ENCODE measurements at places on chromosomes 6 and 20.
A peak's percentile ranks its signal among the peaks of the same experiment; 100 is the strongest.

- DNase-seq, result no peak
Measured at GRCh38 chr6:71222671-71223070, 65.9 kb upstream of the OGFRL1 start.

DNA sequence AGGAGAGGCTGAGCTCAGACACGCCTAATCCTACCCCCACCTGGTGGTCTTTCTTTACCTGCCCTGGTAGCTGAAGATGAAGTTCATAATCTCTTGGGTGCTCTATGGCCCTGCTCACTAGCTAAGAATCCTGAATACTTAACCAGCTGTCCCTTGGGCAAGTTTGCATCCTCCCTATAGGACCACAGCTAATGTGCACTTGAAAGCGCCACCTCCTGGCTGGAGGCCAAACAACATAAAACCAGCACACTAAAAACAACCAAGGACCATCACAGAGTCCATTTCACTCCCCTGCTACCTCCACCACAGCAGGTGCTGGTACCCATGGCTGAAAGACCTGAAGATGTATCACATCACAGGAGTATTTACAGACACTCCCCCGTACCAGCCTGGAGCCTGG is 155.5 kb upstream of the SLC24A3 start:
- no peak for DNase-seq

GRCh38 chr6:9126878-9127560 is 691.7 kb upstream of the SLC35B3 start:
- no peak for DNase-seq

GRCh38 chr6:145863988-145864616 is 49.5 kb upstream of the FBXO30 start:
- no peak for DNase-seq

GRCh38 chr6:87575423-87575822 is 14.4 kb downstream of the RARS2 start:
- no peak for DNase-seq

DNA sequence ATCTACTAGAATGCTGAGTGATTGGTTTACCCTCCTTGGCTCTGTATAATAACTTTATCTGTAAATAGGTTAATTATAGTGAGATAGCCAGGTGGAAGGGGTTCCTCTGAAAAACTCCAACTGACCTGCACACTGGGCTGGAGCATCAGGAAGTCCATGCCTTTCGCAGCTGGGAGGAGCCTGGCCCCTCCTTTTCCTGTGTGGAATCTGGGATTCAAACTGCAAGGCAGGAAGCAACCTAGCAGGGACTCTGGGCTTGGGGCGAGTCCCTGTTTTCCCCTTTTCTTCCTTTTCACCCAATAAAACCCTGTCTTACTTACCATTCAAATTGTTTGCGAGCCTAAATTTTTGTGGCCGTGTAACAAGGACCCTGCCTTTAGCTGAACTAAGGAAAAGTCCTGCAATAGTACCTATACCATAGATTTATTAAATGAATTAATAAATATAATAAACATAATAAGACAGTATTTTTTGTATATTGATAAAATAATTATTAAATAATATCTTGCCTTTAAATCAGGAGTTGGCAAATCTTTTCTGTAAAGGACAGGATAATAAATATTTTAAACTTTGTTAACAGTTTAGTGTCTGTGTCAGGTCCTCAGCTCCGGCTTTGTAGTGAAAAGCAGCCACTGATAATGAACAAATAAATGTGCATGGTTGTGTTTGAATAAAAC is 406.2 kb upstream of the MMS22L start:
- no peak for DNase-seq

DNA sequence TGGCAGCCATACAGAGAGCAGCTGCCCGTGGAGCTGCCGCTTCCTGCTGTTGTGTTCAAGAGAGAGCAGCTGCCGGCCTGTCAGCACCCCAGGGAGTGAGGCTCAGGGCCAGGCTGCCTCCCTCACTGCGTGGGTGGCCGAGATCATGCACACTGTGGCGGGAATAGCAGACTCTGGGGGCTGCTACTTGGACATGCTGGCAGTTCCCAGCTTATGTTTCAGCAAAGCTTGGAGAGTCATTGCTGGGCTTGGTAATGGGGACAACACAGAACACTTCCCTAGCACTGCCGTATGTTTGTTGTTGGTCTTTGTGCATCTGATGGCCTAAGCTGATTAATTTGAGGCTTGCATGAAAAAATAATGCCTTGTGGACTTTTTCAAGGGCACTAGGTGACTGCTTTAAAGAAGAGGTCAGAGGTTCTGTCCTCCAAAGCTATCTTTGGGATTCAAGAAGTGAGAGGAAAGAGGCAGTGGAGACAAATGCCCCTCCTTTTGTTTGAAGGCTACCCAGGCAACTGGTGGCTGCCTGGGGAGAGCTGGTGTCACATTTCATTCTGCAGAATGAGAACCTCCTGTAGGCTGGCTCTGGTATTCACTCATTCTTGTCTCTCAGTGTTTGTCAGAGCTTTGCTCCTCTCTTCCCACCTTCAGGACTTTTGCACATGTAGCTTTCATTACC is 18.8 kb downstream of the MRAP2 start:
- DNase-seq, result no peak

DNA sequence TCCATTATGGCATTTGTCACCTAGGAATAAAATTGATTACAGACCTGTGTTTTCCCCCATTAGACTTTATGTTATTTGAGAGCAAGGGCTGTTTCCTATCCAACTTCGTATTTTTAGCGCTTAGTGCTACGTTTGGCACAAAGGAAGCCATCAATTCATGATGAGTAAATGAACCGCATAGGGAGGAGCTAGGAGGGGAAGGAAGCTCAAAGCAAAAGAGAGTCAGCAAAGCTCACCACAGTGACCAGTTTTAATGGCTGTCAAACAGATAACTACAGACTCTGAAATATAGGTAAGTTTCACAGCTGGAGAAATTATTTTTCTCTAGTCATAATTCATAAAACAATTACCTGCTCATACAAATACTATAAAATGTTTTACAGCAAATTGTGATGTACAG is 6.9 kb upstream of the SAMD3 start:
- DNase-seq, result no peak

DNA sequence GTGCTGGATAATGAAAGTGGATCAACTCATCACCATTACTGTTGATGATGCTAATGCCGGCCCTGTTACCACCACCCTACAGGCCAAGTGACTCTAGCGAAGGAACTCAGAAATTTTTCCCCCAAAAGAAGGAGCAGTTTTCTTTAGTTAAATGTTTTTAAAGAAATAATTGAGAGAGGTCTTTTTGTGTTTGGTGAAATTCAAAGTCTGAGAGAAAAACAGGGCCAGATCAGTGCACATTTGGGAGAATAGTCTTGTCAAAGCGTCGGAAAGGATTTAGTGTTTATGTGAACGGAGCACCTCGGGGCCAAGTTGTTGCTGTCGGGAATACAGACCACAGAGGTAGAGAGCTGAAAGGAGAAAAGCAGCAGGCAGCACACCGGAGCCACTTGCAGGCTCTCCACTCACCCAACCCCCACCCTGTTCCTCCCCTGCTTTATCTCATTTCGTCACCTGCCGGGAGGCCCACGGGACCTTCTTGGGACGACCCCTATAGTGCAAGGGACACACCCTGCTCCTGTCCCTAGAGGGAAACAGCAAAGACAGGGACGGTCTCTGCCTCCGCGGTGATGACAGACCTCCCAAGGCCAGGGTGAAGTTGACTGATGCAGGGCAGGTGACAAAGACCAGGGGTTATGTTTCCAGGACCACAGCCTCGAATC is 6.8 kb downstream of the TFAP2B start:
- no peak for DNase-seq

DNA sequence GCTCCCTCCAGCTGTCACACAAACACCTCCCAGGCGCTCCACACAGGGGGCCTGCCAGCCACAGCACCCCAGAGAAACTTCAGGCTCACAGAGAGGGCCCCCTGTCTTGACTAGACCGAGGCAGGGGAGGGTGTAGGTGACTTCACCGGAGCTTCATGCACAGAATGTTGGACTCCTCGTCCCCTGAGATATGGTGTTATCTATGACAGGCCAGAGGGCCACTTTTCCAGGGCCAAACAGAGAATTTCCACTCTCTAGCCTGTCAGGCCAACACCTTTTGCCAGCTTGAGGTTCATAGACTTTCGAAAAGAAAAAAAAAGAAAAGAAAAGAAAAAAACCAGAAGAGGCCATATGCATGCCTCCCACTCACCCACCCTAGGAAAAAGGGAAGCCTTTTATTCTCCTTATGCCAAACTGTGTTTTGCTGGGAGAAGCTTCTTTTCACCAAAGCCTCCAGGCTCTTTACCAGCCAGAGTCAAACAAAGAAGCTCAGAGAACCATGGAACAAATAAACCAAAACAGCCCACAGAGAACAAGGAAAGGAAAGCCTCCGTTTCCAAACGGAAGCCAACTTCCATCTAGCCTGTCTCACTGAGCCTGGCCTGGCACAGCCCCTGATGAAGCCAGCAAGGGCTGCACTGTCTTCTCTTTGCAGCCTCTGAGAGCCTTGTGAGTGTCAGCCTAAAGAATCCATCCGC is 313.2 kb upstream of the JARID2 start:
- no peak for DNase-seq

- DNase-seq, result no peak
Measured at GRCh38 chr6:70563530-70563929, 3.2 kb upstream of the SDHAF4 start.

GRCh38 chr6:139355172-139355571 is 19.3 kb downstream of the CITED2 start:
- no peak for DNase-seq

GRCh38 chr6:28977341-28978132 is 27.6 kb downstream of the ZNF311 start:
- peak; percentile 19 for DNase-seq

DNA sequence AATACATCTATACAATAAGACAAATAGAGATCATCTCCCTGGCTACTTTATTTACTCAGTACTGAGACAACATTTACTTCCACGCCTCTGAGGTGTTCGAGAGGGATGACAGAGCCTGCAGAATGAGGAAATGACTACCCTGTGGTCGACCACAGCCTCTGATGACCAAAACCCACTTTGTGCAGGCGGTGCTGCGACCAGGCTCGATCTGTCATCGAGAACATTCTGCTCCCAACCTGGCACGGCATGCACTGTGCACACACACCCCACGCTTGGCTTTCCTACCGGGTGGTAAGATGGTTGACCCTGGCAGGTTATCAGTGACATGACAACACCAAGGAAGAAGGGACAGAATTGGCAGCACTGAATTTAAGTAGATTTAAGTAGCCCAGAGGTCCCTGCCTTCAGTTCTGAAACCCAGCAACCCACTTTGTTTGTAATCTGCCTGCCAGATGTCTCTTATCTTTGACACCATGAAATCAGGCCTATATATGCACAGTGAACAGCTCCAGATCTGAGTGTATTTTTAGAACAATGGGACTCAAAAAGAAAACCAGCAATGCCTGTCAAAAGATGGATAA is 42.6 kb downstream of the TTI1 start:
- peak; percentile 61 for DNase-seq

GRCh38 chr6:35385457-35386202 is 43.3 kb downstream of the PPARD start:
- DNase-seq, result no peak

- no peak for DNase-seq
Measured at GRCh38 chr6:129516787-129517186, 193.2 kb downstream of the ARHGAP18 start.

DNA sequence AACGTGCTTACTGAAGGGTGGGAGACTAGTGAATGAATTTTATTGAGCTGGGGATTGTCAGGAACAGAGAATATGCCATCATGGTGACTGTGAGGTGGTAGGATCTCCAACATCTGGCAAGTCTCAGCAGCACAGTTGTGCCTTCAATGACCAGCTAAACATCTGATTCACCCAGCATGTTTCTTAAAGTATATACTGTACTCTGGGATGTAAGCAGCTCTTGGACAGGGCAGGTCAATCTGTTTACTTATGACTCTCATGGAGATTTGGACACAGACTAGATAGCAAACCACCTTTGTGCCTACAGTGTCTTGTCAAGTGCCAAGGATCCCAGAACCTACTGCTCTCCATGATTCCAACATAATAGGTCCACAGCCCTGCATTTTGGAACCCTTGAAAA is 801.0 kb upstream of the CITED2 start:
- no peak for DNase-seq

- no peak for DNase-seq
Measured at GRCh38 chr6:10230531-10230930, 184.3 kb downstream of the TFAP2A start.

GRCh38 chr20:35290186-35290886 is 1.9 kb downstream of the FAM83C start:
- no peak for DNase-seq

DNA sequence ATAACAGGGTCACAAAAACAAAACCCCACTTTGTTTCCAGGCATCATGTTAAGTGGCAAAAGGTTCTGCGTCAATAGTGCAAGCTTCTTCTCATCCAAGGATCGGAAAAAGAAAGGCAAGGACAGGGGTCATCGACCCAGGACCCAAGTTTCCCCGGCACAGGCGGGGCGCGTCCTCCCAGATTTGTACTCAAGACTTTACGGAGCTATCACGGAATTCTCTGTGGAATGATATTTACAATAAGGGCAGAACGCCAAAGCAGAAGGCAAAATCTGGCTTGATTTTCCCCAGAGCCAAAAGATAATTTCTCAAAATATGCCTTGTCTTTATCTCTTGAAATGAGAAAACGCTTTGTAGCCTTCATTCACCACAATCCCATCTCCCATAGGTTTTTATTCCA is 25.5 kb downstream of the PDE10A start:
- DNase-seq, result no peak

- DNase-seq, result no peak
Measured at GRCh38 chr6:34919651-34920050, 30.6 kb downstream of the ANKS1A start.

GRCh38 chr20:49601153-49601924 is 33.4 kb upstream of the PTGIS start:
- no peak for DNase-seq

DNA sequence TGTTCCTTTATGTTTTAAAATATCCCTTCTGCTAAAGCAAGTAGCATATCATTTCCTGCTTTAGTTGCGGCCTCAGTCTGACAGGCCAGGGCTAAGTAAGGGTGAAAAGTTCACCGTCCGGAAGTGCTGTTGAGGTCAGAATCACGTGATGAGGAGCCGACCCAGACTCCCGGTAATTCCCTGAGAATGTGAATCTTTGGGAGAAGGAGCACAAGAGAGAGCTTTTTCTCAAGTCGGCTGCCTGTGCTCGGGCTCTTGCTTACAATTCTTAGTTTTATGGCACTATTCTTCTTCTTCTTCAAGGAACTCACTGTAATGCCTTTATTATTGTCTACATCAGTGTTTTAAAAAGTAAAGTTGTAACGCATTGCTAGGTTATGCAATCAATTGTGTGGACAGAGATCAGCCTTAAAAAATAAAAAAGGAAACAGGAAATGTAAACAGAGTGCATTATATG is 309.3 kb downstream of the PRL start:
- DNase-seq, result no peak

- DNase-seq, result peak; percentile 44
Measured at GRCh38 chr6:6008648-6009421, 2.1 kb upstream of the NRN1 start.

DNA sequence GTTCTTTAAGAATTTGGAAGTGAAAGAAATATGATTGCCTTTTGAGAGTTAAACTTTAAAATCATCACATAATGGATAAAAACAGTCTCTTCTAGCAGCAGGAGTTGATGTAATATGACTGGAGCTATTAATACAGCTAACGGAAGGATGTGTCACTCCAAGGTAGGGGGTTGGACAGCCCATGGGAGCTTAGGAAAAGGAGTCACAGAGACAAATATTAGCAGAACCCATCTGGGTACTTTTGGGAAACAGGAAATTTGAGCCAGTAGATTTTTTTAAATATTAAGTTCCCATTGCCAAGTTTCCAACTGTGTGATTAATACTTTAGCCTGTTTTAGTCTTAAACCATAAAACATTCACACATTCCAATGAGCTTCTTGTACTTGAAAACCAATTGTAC is 164.7 kb upstream of the RIMS1 start:
- no peak for DNase-seq

- no peak for DNase-seq
Measured at GRCh38 chr6:68040312-68040778, 594.7 kb upstream of the ADGRB3 start.
